ENCODE measurements at places on chromosomes 1 and 21. TPM values are rescaled to one million over a fixed set of nuclear protein-coding genes. Genes with fewer than 3 reads are reported as not detected.
A peak's percentile ranks its signal among the peaks of the same experiment; 100 is the strongest.

GRCh38 chr1:165650981-165651625 lies 20.1 kb downstream of the MGST3 start:
- DNase-seq = no peak

Gene TRIM63
- not detected for total RNA-seq

- DNase-seq = no peak
Measured at GRCh38 chr1:185487026-185487425, 170.0 kb upstream of the IVNS1ABP start.

GRCh38 chr1:162562470-162562828 lies 927 bp downstream of the UAP1 start:
- peak; percentile 77 for DNase-seq

GRCh38 chr1:53862507-53862906 lies 24.4 kb upstream of the NDC1 start:
- DNase-seq = no peak

Data from fibroblast of villous mesenchyme (primary cell).